ENCODE measurements at places on chromosomes 1 and 21.

DNA sequence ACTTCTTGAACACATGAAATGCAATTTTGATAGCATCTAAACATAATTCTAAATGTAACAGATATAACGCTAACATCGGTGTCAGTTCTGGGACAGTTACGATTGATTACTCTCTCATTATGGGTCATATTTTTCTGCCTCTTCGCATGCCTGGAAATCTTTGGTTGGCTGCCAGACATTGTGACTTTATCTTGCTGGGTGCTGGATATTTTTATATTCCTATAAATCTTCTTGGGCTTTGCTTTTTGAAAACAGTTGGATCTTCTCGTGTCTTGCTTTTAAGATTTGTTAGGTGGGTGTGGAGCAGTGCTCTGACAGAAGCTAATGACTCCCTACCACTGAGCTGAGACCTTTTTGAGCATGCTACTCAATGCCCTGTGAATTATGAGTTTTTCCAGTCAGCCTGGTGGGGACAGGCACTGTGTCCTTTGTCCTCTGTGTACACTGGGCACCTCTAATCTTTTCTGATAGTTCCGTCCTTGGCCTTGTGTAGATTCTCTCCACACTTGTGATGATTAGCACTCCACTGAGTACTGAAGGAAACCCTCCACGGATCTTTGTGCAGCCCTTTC is 28.0 kb upstream of the EDARADD start:
- DNase-seq = no peak

DNA sequence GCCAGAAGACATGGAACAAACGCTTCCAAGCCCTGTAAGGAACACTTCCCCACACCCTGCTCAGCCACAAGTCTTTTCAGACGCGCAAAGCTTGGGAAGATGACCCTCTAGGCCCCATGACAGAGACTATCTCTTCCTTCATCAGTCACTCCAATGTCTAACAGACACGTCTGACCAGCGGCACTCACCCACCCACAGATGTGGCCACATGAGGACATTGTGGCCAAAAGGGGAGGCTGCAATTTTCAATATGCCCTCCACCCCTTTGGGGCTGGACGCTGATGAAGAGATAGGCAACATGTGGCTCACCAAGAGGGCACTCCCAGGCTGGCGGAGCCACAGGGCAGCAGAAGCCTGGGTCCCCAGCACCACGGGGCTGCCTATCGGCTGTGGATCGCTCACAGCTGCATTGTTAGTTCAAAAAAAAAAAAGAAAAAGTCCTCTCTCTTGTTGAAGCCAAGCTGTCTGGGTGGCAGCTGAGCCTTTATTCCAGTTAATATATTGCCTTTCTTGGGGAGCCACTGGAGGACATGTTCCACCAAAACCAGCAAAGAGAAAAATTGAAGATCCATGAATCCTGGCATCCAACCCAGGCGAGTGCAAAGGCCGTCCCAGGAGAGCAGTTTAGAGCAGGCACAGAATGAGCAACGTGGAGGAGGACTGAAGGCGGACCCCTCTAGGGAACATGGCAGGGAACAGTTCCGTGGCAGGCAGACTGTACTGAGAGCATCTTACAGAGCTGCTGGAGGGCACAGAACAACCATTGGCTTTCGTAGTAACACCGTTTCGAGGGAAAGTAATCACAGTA is 52.7 kb upstream of the GPR153 start:
- DNase-seq = no peak

GRCh38 chr1:178494569-178494971 is 2.2 kb downstream of the CLEC20A start:
- DNase-seq = no peak

- DNase-seq = no peak
Measured at GRCh38 chr1:22107126-22107525, 35.8 kb downstream of the WNT4 start.

DNA sequence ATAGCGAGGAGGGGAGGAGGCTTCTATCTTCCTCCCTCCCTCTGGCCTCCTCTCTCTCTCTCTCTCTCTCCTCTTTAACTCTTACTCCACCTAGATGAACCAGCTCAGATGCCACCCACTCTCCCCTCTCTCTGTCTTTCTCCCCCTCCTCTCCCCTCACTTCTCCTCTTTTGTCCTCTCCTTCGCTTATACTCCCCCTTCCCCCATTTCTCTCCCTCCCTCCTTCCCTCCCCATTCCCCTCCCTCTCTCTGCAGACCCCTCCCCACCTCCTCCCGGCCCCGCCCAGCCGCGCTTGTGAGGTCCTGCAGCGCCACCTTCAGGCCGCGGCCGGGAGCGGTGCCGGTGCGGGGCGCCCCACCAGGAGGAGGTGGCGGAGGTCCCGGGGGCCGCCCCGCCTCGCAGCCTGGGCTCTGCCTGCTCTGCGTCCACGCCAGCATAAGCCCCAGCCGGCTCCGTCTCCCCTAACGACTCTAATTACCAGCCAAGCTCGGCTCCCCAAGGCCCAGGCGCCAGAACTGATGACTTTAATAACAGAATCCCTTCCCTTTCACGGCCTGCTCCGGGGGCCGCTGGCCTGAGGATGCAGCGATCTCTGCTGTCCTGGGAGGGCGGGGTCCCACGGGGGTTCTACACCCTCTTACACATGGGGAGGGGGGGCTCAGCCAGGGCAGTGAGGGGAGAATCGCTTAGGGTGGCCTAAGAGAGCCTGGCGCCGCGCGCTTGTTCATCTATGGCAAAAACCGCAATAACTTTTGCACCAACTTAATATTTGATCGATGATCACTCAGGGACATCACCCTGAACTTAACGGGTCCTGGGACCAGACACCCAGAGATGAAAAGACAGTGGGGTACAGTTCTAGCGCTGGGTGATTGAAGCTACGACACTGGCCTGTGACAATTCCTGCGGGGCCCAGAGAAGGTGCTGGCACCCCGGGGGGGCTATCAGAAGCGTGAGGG is 637.3 kb downstream of the MATN1 start:
- DNase-seq = peak; percentile 35

- peak; percentile 59 for DNase-seq
Measured at GRCh38 chr1:212594640-212595039, 13.9 kb upstream of the ATF3 start.

DNA sequence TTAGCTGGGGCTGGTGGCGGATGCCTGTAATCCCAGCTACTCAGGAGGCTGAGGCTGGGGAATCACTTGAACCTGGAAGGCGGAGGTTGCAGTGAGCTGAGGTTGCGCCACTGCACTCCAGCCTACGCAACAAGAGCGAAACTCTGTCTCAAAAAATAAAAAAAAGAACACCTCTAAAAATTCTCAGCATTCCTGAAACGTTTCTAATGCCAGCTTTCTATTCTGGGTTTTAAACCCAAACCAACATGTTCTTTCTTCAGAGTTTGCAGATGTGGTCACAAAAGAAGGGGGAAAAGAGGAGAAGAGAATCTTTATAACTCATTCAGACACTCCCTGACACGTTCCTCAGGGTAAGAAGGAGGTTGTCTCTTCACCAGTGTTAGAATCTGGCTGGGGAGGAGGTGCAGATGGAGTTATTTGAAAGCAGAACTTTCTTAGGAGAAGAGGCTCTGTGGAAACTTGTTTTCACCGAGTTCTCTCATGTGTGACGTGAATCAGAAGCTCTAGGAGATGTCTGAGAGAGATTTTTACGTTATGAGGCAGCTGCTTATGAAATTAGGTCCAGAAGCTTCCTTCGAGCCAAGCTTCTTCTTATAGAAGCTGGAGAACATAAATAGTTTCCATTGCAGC is 17.8 kb upstream of the CNR2 start:
- no peak for DNase-seq

GRCh38 chr1:156162430-156163037 is 9.1 kb downstream of the SEMA4A start:
- no peak for DNase-seq

DNA sequence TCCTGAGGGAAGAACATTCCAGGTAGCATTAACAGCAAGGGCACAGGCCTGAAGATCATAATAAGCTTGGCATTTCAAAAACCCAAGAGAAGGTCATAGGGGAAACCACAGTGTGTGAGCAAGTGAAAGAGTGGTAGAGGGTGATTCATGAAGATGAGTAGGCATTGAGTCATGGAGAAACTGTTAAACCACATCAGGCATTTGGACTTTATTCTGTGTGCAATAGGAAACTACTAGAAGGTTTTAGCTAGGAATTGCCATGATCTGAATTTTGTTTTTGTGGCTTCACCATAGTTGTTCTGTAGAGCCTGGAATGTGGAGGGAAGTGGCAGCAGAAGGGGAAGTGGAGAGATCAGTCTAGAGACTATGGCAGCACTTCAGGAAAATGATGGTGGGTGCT is 359.0 kb upstream of the PTBP2 start:
- no peak for DNase-seq

- DNase-seq = no peak
Measured at GRCh38 chr1:39788426-39788757, 273 bp downstream of the BMP8B start.

GRCh38 chr21:33058957-33059356 is 11.0 kb upstream of the OLIG1 start:
- no peak for DNase-seq

DNA sequence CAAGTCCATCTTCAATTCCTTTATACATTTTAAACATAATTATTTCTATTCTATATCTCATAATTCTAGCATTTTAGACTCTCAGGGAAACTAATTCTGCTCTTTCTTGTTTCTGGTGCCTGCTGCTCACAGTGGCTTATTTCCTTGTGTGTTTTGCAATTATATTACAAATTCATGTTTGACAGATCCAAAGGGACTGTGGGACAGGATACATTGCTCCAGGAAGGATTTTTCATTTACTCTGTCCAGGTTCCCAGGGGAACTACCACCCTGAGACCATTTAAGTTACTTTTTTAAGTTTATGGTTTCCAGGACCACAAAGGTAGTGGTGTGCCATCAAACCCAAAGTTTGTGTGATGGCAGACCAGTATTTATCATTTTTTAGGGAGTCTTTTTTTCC is 6.6 kb downstream of the TTC39A start:
- DNase-seq = no peak

GRCh38 chr1:202214089-202214843 is 20.7 kb downstream of the LGR6 start:
- DNase-seq = peak; percentile 29

DNA sequence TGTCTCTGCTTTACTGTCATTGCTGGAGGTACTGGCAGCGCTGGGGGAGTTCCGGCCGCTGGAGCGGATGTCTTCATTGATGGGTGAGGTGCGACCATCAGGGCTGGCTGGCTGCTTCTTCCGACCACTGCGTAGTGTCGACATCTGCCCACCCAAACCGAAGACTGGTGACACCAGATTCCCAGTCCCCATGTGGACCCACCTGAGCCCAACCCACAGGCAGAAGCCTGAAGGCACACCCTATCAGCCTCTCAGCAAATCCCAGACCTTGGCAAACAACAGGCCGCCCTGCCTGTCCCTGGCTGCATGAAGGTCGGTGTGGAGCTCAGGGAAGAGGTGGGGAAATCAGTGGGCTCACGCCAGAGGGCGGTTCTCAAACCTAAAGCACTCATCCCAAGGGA is 44.8 kb downstream of the SLC45A1 start:
- no peak for DNase-seq

- DNase-seq = no peak
Measured at GRCh38 chr1:11930571-11931445, 3.7 kb upstream of the PLOD1 start.

DNA sequence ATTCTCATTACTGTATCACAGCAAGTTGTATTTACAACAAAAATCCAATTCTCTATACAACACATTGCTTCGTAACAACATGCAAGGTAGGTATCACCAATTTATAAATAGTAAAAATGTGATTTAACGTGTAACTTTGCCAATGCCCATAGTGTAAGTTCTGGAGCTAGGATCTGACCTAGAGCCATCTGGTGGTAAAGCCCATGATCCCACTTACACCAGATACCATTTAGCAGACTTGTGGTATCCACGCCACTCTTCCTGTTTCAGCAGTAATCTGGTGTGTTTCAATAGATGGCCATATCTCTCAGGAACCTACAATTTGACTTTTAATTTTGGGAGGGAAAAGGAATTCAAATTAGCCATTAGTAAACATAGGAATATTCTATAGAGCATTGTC is 10.2 kb downstream of the SETSIP start:
- DNase-seq = no peak

DNA sequence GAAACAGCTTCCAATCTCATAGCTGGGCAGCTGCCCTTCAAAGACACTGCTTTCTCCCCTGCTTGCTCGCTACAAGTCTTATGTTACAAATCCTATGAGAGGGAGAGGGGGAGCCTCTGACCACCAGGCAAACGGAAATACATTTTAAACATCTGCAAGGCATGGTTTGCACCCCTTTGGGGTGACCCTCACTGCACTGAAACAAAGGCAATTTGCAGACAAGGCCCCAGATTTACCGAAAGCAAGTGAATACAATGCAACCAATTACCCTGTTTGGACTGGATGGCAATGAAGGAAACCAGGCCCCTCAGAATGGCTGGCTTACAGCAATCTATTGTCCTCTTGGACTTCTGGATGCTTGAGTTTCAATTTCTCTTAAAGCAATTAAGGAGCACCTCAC is 11.8 kb upstream of the ATP13A2 start:
- DNase-seq = no peak

- DNase-seq = no peak
Measured at GRCh38 chr1:225526878-225527277, 99.0 kb upstream of the LBR start.

DNA sequence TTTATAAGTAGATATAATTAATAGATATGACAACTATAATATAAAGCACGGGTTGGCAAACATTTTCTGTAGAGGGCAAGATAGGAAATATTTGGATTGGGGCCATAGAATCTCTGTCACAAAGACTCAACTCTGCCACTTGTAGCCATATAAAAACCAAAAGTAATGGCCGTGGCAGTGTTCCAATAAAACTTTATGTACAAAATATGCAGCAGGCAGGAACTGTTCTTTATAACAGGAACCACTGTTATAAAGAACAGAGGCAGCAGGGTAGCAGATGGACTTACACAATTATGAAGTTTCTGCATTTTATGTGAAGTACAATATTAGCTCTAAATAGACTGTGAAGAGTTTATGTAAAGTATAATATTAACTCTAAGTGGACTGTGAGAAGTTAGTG is 16.9 kb upstream of the QSOX1 start:
- no peak for DNase-seq
